ENCODE measurements at places on chromosomes 2 and 18. TPM values are rescaled to one million over a fixed set of nuclear protein-coding genes. Genes with fewer than 3 reads are reported as not detected.

GRCh38 chr2:181468811-181469210 is 11.6 kb downstream of the ITGA4 start:
- no peak overlapping the region for H3K4me3 ChIP-seq
- DNase-seq = no peak
- no peaks in the 10 kb centered on the region for H3K36me3 ChIP-seq
- H3K27me3 ChIP-seq = no peaks in the 10 kb centered on the region

The TNS1 gene
- total RNA-seq = 1,491 TPM

GRCh38 chr2:234771980-234772732 is 179.7 kb upstream of the SH3BP4 start:
- no peak overlapping the region for H3K4me3 ChIP-seq
- no peak overlapping the region for H3K27ac ChIP-seq
- no peak for DNase-seq
- no peaks in the 10 kb centered on the region for H3K4me1 ChIP-seq

The PTPN4 gene
- 22.0 TPM for total RNA-seq

- DNase-seq = no peak
- peaks cover 32% of the 10 kb centered on the region for H3K4me1 ChIP-seq
- H3K27ac ChIP-seq = no peak overlapping the region
- H3K36me3 ChIP-seq = peaks cover 50% of the 10 kb centered on the region
- no peak overlapping the region for H3K4me3 ChIP-seq
Measured at GRCh38 chr2:191009541-191010374, 4.2 kb downstream of the STAT1 start.

DNA sequence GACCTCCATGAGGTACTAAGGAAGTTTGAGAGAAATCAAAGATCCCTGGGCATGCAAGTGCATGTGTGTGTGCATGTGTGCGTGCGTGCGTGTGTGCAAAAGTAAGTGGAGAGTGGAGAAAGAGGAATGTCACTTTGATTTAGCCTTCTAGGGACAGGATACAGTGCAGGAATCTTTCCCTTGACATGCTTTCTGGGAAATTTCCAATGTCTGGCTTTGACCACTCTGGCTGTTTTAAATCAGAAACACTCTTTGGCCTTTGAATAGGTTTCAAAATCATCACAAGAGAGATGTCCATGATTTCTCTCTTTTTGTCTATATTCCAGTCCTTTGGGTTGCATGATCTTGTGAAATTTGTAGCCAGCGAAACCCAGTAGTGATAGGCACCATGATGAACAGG is 162.0 kb downstream of the ALK start:
- H3K4me3 ChIP-seq = no peak overlapping the region
- H3K36me3 ChIP-seq = no peaks in the 10 kb centered on the region
- DNase-seq = no peak
- H3K27me3 ChIP-seq = no peaks in the 10 kb centered on the region
- no peaks in the 10 kb centered on the region for H3K4me1 ChIP-seq
